ENCODE measurements at places on chromosomes 6 and 20.

DNA sequence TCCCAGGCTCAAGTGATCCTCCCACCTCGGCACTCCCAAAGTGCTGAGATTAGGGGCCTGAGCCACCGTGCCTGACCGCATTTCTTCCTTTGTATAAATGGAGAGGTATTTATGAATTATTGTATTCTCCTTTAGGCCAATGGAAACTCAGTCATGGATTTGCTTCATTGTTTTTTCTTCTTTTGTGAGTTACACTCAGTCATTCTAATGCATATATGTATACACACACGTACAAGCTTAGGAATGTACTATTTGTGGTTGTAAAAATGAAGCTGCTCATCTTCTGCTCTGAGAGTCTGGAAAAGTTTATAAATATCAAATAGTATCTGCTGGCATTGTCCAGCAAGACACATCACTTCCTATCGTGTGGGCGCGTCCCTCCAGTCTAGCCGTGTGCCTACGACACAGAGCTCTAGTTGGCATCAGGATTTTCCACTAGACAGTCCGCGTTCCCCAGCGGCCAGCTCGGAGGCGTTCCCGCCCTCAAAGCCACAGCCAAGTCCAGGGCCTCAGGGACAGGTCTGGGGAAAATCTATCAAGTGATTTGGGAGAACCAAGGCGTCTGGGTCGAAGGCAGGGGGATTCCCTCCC, 215.2 kb downstream of the NFATC2 start:
- no peak for DNase-seq

DNA sequence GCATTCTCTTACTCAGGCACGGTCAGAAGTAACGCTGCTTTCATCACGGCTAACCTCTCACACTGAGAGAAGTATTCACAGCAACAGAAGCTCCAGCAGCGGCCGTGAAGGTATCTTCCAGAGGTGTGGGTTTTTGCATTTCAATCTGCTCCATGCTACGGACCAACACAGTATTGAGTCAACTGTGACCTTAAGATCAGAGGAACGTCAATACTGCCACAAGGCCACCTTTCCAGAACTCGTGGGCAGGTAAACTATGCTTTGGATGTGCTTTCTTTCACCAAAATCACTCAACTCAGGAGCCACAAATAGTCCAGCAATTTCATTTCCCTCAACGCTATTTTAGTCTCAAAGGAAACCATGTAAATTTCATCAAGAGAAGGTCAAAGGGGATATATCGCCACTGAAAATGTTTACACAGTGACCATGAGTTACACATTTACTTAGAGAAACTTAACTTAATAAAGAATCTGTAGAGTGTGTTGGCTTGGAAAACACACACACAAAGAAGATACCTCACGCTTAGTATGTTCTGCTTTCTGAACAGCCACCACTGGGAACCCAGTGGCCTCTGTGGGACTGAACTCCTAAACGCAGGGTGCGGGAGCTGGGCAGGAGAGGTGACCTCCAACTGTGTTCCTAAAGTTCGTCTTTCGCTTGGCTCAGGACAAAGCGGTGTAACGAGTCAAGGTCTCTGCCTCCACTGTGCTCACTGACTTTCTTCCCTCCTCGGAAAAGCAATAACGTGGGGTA, 27.9 kb downstream of the TXNDC5 start:
- DNase-seq: no peak

DNA sequence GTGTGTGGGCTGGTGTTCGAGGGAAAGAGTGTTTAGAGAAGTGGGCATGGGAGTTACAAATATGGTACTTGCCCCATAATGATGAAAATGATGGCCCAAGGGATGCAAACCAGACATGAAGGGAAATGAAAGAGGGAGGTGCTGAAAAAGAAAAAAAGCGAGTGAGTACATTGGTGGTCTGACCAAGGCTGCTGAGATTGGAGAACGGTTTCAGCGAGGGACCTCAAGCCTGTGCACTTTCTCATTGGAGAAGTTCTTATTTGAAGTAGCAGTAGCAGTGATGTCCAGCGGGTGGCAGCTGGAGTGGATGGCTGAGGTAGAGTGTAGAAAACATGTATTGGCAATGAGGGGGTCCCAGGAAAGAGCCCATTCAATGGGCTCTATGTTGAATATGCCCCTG, 54.8 kb downstream of the TNFAIP3 start:
- DNase-seq: no peak

DNA sequence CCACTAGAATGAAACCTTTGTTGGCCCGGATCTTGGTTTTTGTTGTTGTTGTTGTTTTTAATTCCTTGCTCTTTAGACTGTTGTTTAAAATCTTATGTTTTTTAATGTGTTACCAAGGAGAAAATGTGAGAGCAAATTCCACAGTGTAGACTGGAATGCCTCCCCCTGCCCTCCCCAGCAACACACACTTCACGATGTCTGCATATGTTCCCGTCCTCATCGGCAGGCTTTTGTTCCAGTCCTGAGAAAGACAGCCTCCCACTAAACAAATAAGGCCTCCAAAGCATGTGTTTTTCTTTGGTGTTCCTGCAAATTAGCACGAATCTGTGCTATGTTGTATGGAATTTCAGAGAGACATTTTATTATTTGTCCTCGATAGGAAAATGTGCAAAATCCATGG, 263.3 kb upstream of the QKI start:
- no peak for DNase-seq

GRCh38 chr20:51385646-51386530, 156.6 kb downstream of the NFATC2 start:
- DNase-seq: peak; percentile 65

DNA sequence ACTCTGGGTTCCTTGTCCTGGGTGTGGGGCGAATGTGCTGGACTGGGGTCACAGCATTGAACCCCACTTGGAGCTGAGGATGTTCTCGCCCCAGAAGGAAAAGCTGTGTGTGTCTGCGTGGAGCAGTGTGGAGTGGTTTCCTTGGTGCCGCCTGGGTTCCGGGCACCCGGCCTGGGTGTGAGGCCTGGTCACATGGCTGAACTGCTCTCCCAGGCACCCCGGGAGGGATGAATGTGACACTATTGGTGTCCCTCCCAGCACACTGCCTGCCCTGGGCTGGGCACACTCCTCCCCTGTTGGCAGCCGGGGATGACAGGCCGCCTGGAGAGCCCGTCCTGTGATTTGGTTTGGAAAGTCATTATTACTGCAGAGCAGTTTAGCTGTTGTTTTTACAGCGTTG, 12.3 kb downstream of the MYT1 start:
- DNase-seq: no peak

- DNase-seq: no peak
Measured at GRCh38 chr6:170312876-170313275, 6.3 kb downstream of the FAM120B start.

- no peak for DNase-seq
Measured at GRCh38 chr6:31903957-31904356, 2.1 kb upstream of the ZBTB12 start.

DNA sequence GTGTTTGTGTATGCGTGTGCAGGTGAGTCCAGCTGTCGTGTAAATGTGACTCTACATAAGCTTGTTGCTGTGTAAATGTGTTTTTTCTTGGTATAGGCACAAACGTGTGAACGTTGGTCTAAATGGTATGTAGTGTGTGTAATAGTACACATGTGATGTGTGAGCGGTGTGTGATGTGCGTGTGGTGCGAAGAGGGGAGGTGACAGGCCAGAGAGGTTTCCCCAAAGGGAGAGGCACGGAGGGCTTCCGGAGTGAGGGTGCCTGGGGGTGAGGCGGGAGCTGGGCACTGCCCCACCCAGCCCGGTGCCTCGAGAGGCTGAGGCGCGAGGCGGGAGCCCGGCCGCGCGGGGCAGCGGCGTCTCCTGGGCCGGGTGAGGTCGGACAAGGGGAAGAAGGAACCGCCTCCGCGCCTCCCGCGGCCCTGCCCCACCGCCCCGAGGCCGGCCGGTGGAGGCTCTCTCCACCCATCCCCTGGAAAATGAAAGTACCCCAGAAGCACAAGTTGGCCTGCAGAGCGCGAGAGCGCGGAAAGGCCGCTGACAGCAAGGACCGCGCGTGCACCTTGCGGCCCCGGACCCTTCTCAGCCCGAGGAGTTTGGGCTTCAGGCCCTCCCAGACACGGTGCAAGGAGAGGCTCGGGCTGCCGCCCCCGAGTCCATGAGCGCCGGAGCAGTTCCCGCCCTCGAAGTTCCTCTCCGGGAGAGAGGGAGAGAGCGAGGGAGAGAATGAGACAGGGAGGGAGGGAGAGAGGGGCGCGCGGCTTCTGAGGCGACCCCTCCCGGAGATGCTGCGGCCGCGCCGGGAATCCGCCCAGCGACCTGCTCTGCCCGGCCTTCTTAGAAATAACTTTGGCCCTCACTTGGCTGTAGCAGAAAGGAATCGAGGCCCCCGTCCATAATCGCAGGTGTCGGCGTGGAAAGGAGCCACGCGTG, 43.2 kb upstream of the OSTM1 start:
- DNase-seq: no peak

GRCh38 chr6:134187154-134187553, 130.8 kb downstream of the SGK1 start:
- no peak for DNase-seq

- DNase-seq: no peak
Measured at GRCh38 chr6:169559592-169559991, 142.2 kb downstream of the WDR27 start.

GRCh38 chr6:130935978-130936377, 108.8 kb downstream of the SMLR1 start:
- DNase-seq: no peak

- no peak for DNase-seq
Measured at GRCh38 chr6:37694259-37694658, 3.4 kb downstream of the MDGA1 start.

DNA sequence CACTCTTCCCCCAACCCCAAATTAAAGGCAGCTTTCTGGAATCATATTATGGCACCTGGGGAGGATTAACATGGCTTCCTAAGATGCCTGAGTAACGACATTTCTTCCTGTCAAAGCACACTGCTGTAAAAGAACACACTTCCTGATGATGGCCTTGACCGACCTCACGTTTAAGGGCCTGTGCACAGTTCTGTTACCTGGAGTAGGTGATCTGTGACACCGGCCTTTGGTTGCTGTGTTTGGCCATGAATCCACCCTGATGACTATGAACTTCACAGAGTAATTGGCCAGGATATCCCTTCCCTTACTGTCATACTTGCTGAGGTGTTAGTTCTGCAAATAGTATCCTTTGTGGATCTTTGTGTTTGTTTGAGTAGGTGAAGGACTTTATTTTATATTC, 45.8 kb downstream of the PLCB4 start:
- no peak for DNase-seq

GRCh38 chr6:7691021-7691420, 34.9 kb upstream of the BMP6 start:
- DNase-seq: no peak

DNA sequence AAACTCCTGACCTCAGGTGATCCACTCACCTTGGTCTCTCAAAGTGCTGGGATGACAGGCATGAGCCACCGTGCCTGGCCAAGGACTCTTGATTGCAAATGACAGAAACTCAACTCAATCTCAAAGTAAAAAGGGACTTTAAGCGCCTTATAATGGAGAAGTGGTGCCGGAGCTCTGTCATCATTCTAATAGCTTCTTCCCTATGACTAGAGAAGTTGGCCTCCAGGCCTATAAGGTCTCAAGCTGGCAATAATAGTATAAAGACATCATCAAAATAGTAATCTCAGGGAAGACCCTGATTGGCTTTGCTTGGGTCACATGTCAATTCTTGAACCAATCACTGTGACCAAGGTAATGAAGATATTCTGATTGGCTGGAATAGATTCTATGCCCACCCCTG, 8.5 kb upstream of the KIAA1755 start:
- no peak for DNase-seq

GRCh38 chr6:150603176-150603575, 3.5 kb downstream of the PLEKHG1 start:
- DNase-seq: no peak

GRCh38 chr6:143971482-143972205, 36.4 kb downstream of the PLAGL1 start:
- DNase-seq: no peak

DNA sequence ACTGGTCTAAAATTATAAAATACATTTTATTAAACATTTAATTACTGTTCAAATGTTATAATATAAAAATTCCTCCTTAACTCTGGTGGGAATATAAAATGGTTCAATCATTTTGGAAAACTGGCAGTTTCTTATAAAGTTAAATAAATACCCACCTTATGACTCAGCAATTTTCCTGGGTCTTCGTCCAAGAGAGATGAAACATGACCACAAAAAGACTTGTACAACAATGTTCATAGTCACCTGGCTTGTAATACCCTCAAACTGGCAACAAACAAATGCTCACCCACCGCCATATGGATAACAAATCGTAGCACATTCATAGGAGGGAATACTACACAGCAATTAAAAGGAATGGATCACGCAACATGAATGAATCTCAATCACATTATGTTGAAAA, 66.0 kb upstream of the RIN2 start:
- no peak for DNase-seq

GRCh38 chr6:5275497-5275896, 14.2 kb downstream of the FARS2 start:
- no peak for DNase-seq

GRCh38 chr20:548906-549305, 5.3 kb upstream of the CSNK2A1 start:
- DNase-seq: no peak

DNA sequence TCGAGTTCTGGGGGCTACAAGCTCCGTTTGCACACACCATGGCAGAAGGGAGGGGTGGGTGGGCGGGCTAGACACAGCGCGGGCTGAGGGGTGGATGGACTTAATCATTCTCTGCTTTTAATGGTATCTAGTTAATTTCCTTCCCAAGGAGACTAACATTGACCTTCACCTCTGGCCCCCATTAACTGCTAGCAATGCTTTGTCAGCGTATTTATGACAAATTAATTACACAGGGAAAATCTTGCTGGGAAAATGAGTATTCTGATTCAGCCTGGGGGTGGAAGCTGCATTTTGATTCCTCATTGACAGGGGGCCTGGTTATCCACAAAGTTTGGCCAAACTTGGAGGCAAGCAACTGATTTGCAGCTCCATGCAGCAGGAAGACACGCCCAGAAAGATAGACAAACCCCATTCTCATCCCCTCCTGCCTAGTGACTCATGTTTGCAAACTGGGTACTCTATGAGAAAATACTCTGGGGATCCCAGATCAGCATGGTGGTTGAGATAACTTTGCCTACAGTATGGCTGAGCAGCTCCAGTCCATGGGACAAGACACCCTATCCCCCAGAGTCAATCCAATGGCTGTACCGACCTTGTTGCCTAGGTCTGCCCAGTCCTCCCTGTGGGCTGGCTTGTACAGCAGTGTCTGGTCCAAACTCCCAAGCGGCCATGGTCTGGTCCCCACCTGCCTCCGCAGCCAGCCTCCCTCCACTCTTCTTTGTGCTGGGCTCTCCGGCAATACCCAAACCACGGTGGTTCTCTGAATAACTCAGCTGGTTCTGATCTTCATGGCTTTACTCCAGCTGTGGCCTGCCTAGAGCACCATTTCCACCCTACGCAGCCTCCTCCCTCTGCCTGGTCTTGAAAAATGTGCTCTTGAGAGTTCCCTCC, 19.7 kb downstream of the ZBP1 start:
- DNase-seq: peak; percentile 49

DNA sequence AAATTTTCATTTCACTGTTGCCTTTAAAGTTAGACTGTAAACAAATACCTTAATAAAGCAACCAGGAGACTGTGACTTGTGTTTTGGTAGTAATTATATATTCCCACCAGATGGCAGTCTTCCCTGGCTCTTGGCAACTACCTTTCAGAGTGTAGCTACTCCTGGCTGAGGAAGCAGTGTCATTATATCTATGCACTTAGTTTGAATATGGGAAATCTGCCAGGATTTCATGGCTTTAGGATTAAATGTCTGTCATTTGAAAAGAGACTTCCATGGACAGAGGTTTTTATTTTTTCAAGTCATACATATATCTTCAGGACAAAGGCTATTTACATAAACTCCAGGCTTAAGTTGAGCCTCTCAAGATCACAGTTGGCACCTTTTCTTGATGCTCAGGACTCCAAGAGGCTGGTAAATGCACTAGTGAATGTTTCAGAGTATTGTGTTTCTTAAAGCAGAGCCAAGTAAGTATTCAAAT, 160.1 kb downstream of the C6orf58 start:
- DNase-seq: peak; percentile 73

Measured in activated CD4-positive, alpha-beta T cell treated with anti-CD3 and anti-CD28 coated beads, Interleukin-10, Interleukin-2, amounts not matched to agents 100 ng/mL and 50 ng/mL, durations not matched to agents 16 hours and 8 hours (primary cell).